ENCODE measurements at places on chromosomes 2 and 18.
A peak's percentile ranks its signal among the peaks of the same experiment; 100 is the strongest.

- peak; percentile 12 for DNase-seq
Measured at GRCh38 chr2:28755421-28755820, 3.8 kb downstream of the PPP1CB start.

- DNase-seq = no peak
Measured at GRCh38 chr2:108324531-108325255, 36.0 kb downstream of the SULT1C2 start.

DNA sequence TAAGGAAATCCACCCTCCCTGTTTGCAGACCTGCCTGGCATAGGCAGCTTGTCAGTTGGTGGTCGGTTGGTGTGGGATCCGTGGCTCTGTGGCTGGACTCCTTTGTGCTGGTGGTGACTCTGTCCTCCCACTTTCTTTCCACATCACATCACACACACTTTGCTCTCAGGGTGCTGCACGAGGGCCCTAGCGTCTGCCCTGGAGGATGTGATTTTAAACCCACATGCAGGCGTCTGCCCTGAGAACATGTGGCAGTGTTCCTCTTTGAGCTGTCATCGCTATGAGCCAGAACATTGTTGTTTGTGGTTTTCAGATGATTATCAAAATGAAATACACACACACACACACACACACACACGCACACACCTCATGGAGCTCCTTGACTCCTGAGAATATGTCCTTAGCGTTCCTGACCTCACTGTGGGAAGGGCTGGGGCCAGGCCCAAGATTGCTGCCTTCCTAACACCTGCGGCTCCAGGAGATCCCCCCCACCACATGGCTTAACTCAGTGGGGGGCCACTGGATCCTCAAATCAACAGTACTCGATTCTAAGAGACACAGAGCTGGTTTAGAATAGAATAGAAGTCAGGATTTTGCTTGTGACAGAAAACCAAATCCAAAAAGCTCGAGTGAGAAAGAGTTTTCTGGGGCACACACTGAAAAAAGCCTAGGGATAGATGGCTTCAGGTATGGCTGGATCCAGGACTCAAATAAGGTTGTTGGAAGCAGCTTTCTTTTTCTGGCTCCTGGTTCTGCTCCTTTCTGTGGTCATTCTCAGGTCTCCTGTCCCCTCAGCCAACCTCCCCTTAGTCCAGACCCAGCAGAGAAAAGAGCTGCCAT is 54.8 kb downstream of the RTP5 start:
- peak; percentile 12 for DNase-seq

DNA sequence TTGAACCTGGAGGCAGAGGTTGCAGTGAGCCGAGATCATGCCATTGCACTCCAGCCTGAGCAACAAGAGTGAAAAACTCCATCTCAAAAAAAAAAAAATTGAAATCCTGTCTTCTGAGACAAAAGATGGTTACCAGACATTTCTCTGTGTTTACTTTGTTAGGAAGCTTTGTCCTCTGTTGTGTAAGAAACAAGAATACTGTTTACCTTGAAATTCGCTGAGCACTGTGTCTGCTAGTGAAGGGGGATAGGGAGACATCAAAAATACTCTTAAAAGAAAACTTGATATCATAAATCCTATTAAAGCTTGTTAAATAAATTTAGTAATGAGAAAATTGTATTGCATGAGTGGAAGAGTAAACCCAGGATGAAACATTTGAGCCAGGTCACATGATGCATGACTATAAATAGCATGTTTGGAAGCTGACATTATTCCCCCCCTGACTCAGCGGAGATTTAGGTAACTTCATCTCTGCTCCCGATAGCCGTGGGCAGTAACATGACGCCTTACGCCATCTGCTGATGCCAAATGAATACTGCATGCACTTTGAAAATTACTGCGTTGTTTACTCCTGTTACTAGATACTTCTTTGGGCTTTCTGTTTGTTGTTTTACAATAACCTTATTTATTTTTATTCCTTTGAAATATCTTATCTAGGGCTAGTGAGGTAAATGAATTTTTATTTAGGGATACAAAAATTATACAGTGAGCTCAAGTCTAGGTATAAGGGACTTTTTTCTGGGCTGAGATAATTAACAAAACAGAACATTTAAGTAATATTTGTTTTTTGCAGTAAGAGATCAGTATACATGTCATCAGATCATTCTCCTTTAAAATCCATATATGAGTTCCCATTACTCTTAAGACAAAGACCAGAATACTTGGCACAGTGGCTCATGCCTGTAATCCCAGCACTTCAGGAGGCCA is 134.9 kb downstream of the MAP3K20 start:
- DNase-seq = peak; percentile 91

DNA sequence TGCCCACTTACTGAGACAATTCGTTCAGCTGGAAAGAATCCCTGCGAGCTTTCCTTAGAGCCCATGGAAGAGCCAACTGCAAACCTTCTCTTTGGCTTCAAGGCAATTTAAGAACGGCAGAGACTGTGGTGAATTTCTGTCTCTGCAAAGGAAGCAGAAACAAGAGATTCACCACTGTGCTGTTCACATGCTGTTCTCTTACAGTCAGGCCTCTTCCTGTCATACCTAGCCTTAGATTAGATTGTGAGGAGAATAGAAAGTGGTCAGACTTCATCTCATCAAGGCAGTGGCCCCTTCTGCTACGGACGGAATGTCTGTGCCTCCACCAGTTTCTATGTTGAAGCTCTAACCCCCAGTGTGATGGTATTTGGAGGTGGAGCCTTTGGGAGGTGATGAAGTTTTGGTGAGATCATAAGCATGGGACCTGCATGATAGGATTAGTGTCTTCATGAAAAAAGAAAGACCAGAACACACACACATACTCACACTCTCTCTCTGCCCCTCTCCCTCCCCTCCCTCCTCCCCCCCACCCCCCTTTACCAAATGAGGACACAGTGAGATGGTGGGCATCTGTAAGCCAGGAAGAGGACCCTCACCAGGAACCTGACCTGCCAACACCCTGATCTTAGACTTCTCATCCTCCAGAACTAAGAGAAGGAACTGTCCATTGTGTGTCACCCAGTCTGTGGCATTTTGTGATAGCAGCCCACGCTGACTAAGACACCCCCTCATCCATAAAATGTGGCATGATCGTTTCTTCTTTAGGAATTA is 45.6 kb upstream of the NRP2 start:
- no peak for DNase-seq

GRCh38 chr18:27564066-27564465 is 379.0 kb upstream of the CHST9 start:
- DNase-seq = no peak

Data from OCI-M1 (cell line).